Activated CD8-positive, alpha-beta T cell treated with anti-CD3 and anti-CD28 coated beads, Interleukin-2, amount 10 ng/mL, durations not matched to agents 7 days and 5 days (primary cell): ENCODE measurements at places on chromosomes 6 and 20. TPM values are rescaled to one million over a fixed set of nuclear protein-coding genes. Genes with fewer than 3 reads are reported as not detected.

The ULBP2 gene
- total RNA-seq = 0.40 TPM

The THBD gene
- not detected for total RNA-seq

The C6orf132 gene
- total RNA-seq = 0.03 TPM

The BMP5 gene
- total RNA-seq = not detected

The LY6G6D gene
- total RNA-seq = not detected

The SNX9 gene
- total RNA-seq = 9.2 TPM

- no peak for DNase-seq
These were observed 195.6 kb downstream of the HDGFL1 start for GRCh38 chr6:22765015-22765414.

- DNase-seq = no peak
These were observed 32.6 kb downstream of the MOCS1 start for GRCh38 chr6:39901670-39902069.

GRCh38 chr20:2219481-2220006 is 76.3 kb upstream of the TGM3 start:
- no peak for DNase-seq

GRCh38 chr6:120779441-120779840 is 554.8 kb downstream of the TBC1D32 start:
- DNase-seq = no peak

DNA sequence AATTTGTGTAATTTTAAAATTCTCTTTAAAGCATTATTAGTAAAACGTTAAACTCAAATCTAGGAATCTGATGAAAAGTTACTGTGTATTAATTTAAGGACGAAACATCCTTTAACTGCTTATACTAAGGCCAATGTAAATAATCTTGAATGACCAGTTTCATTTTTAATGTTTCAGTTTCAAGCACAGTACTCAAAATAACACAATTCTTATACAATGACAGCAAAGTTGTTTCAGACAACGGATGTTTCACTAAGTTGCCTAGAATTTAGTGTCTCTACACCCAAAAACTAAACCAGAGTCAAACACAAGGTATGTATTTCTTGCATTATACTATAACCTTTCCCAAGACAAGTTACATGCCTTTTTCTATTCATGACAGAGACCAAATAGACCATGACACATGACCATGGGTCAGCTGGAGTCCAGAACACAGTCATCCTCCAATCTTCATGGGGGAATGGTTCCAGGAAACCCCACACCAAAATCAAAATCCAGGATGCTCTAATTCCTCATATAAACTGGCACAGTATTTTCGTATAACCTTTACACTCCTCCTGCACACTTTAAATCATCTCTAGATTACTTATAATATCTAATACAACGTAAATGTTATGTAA is 7.7 kb downstream of the PHIP start:
- DNase-seq = no peak

GRCh38 chr20:53030061-53030460 is 57.9 kb downstream of the TSHZ2 start:
- no peak for DNase-seq

- DNase-seq = no peak
These were observed 316.3 kb downstream of the ARHGAP18 start for GRCh38 chr6:129393654-129394053.

DNA sequence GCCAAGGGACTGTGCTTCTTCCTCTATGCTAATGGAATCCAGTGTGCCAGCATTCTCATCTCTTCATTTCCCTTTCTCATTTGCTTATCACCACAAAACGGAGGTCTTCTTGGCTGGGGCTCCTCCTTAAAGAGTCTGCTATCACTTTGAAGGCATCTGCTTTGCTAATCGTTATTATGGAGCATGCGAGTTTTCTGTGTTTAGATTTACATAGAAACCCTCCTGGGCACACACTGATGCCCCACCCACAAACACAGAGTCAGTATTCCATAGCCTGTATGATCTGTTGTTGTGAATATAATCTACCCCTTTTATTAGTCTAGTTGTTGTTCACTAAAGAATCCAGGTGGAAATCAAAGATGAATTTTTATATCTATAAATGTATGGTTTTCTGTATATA is 83.4 kb upstream of the XRN2 start:
- DNase-seq = no peak

DNA sequence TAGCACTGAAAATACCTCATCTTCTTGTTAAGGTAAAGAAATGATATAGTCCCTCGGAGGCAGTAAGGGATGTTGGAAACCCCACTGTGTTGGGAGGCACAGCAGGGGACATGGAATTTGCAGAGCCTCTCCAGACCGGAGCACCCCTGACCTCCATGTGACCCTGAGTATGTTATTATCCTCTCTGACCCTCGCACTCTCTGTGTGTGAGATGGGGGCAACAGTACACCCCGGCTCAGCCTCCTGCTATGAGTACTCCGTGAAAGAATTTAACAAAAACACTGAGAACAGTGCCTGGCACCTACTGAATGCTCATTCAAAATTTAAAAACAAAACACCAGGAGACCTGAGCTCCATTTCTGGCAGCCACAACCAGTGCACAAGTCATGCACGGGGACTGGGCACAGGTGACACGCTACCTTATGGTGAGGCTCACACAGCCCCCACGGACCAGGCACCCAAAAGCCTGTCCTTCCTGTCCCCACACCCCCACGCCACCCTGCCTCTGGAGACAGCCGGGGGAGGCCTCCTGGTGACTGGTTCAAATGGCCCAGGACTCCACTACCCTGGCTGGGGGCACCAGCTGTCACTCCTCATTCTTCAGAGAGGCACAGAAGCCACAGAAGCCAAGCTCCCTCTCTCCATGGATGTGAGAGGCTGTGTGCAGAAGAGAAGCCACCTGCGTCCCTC is 6.1 kb downstream of the NINL start:
- DNase-seq = no peak

- DNase-seq = no peak
These were observed 149.1 kb upstream of the FAM83B start for GRCh38 chr6:54697424-54697823.

GRCh38 chr6:152585236-152585635 is 51.9 kb downstream of the SYNE1 start:
- no peak for DNase-seq

- DNase-seq = no peak
These were observed 109.4 kb upstream of the SPACA1 start for GRCh38 chr6:87938287-87938686.

DNA sequence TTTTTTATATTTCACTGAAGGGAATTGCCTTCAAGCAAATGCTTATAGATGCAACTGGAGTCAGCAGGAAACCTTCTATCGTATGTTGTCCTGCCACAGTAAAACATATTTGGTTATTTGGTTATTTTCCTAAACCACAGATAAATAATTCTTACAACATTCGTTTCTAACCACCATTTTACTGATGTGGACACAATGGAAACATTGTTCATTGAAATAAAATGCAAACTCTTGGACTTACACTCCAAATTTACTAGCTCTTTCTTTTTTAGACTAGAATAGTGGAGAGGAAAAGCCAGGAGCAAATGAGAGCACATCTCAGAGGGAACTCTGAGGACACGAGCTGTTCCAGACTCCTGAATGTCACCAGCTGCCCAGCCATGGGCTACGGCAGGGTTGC is 114.8 kb downstream of the RPS12 start:
- DNase-seq = no peak

GRCh38 chr6:157823528-157824370 is 703 bp downstream of the SNX9 start:
- peak; percentile 75 for DNase-seq

- DNase-seq = no peak
These were observed 9.0 kb upstream of the SCML4 start for GRCh38 chr6:107833136-107833535.

- DNase-seq = no peak
These were observed 15.0 kb upstream of the IFNGR1 start for GRCh38 chr6:137233911-137234863.

DNA sequence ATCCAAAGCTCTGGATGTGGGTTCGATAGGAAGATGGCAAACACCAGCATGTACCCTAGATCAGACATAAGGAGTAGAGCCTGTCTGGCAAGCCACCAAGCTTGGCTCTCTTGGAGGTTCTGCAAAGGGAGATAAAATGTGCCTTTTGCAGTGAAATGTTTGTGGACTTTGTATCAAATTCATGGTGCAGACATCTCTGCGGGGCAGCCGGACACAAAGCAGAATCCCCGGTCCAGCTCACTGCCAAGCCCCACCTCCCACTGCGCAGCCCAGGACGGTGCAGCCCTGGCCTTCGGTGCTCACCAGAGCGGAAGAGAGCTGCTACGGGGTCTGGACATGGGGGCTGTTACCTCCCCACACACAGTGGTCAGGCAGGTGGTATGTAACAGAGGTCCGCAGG is 333.6 kb upstream of the JARID2 start:
- DNase-seq = no peak

DNA sequence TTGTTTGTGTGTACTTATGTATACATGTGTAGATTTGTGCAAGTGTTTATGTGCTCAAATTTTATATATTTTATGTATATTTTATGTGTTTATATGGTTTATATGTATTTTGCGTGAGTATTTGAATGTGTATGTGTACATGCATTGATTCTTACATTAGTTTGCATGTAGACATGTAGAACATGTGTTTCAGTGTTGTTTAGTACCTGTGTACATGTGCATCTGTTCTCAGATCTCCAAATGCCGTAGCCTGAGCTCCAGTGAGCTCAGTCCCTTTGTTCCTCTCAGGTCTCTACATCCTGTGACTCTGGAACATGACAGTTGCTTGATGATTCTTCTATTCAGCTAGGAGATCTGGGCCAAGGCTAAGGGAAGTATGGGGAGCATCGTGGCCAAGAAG is 4.5 kb upstream of the DEFB119 start:
- no peak for DNase-seq

DNA sequence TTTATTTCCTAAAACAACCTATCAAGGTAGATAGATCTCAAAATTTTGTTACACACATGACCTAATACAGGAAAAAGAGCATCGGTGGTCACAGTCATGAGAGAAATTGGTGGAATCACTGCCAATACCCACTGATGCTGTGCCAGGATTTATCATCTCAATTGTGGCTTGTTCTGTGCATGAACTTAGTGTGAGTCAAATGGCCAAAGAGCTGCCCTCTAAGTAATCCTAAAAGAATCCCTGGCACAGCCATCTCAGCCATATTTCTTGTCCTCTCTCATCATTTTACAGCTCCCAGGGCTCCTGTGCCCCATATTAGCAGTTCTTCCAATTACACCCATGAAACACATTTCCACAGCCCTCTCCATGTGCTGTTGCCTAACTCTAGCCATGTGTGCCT is 6.1 kb downstream of the GSTA5 start:
- no peak for DNase-seq

GRCh38 chr6:143961066-143961465 is 47.0 kb downstream of the PLAGL1 start:
- DNase-seq = no peak

GRCh38 chr6:37477191-37477590 is 22.5 kb downstream of the CCDC167 start:
- DNase-seq = no peak

GRCh38 chr6:137766596-137767370 is 100.3 kb upstream of the TNFAIP3 start:
- DNase-seq = no peak

- DNase-seq = no peak
These were observed 315.1 kb upstream of the PRND start for GRCh38 chr20:4406627-4407026.

DNA sequence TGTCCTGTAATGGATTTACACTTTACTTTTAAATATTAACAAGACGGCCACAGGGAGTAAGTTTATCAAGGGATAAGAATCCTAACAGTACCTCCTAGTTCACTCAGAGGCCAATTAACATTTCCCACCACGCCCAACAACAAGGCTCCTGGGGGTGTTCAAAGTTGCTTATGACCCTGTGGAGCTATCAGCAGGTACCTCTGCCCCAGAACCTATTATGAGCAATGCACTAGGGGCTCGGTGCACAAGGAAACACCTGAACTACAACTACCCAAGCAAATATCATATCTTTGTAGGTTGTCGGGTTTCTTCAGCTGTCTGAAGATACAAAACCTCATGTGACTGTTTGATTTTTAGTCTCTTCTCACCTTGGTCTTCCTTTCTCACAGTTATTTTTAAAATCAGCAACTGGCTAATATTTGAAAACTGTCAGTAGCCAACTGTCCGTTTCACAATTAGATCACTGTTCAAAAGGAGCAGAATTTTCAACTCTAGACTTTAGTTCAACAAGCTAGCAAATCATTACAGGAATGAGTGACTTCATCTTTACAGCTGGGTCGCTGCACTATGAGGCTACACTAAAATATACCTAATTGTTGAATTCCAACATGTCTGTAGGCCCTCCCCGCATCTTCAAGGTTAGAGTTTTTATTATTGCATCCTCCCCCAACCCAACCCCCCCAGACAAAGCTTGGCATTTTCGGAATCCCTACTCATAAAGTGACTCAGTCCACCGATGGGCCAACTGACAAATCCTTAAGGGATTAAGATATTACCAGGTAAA is 38.1 kb downstream of the B4GALT5 start:
- no peak for DNase-seq

DNA sequence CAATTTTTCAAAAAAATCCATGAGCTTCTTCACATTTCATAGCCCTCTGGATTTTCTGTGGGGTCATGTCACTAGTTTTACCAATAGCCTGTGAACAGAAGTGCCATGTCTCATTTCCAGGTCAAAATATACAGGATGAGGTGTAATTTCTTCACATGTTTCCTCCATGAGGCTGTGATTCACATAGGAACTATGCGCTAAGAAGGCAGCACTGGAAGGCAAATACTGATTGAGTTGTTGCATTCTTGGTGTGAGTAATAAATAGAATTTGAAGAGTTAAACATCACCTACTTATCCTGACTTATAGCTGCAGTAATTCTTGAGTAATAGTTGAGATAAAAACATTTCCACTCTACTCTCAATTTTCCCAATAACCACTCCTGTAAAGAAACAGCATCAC is 442.3 kb downstream of the HAO1 start:
- DNase-seq = no peak

DNA sequence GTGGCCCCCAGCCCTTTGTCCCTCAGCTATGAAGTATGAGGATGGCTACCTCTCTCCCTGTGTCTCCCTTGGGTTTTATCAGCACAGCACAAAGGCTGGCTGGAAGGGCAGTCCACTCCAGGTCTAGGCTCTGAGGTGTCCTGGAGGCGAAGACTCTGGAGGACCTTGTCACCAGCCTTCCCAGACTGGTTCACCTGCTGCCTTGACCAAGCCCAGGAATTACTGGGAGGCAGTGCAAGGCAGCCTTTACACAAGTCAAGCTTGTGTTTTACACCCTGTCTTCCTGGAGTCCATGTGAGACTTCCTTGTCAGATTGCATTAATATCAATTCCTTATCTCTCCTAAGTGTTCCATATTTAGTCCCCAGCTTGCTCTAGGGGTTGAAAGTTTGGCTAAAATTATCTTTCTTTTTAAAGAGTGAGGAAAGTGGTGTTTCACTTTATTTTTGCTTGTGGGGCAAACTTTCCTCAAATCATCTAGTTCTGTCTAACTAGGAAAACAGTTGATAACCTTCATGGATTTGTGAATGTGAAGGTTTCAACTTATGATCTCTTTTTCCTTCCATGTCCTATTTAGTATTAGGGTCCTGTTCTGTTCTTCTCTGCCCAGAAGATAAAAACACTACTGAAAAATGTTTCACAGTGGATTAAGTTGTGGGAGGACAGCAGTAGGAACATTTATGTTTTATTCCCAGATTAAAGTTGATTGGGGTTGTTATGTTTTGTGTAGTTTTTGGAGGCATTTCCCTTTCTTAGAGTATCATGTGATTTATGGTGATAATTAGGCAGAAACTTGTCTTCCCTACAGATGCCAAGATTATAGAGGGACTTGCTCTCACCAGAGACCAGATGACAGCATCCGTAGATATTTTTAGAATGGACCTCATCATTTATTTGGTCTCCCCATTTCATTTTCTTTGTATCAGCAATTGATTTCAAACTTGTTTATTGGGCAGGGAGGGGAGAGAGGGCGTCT is 114.8 kb downstream of the FOXO3 start:
- no peak for DNase-seq
